ENCODE measurements at places on chromosomes 4 and X.

GRCh38 chr4:23364167-23364566 lies 525.7 kb downstream of the PPARGC1A start:
- DNase-seq = no peak

DNA sequence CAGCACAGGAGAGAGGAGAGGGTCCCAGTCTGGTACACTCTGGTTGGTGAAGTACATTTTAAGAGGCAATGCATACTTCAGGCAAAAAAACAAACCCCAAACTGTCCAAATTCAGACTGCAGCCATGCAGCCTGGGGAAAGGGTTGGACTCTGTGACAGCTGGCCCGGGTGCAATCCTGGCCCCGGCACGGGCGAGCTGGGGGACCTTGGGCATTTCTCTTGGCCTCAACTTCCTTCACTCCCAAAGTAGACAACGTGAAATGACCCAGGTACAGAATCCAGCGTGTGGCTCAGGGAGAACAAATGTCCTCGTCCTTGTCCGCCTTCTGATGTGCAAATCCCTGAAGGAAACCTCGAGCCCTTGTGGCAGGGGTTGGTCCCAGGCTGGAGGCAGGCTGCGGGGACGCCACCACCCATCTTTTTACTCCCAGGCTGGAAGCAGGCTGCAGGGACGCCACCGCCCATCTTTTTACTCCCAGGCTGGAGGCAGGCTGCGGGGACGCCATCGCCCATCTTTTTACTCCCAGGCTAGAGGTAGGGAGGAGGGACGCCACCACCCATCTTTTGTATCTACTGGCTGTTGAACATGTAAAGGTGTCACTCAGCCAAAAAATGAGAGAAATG lies 62.3 kb downstream of the ACOX3 start:
- DNase-seq = no peak

GRCh38 chr4:38166082-38166481 lies 205.9 kb downstream of the PTTG2 start:
- no peak for DNase-seq

DNA sequence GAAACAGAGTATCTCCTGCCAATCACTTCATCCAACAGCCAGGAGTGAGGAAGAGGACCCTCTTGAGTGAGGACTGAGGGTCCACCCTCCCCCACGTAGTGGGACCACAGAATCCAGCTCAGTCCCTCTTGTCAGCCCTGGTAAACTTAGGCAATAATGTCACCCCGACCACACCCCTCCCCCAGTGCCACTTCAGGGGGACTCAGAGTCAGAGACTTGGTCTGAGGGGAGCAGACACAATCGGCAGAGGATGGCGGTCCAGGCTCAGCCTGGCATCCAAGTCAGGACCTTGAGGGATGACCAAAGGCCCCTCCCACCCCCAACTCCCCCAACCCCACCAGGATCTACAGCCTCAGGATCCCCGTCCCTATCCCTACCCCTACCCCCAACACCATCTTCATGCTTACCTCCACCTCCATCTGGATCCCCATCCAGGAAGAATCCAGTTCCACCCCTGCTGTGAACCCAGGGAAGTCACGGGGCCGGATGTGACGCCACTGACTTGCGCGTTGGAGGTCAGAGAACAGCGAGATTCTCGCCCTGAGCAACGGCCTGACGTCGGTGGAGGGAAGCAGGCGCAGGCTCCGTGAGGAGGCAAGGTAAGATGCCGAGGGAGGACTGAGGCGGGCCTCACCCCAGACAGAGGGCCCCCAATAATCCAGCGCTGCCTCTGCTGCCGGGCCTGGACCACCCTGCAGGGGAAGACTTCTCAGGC lies at the start of the genes CSAG1 and MAGEA12:
CSAG1 (minus strand) TSS at position 461 of the 715 bp plus-strand sequence. CDS start 1,261 bp downstream, outside the sequence.
MAGEA12 (plus strand) TSS at position 497 of the 715 bp plus-strand sequence. CDS start 2,405 bp downstream, outside the sequence.
- no peak for DNase-seq

DNA sequence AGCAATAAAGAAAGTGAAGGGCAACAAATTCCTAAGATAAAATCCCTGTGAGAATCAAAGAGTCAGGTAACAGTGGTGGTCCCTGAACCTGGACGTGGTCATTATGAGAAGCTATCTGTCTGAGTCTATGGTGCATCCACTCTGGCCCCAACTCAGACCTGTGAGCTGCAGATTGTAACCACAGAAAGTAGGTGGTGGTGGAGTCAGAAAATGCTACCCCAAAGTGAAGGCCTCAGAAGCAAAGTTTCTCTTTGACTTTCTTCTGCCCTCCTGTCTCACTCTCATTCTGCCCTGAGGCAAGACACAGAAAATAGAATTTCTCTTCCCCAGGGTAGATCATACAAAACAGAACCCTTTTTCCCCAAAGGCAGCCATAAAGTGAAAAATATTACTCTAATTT lies 84.1 kb upstream of the NEIL3 start:
- DNase-seq = no peak

GRCh38 chr4:137425281-137425680 lies 107.0 kb downstream of the PCDH18 start:
- DNase-seq = no peak

DNA sequence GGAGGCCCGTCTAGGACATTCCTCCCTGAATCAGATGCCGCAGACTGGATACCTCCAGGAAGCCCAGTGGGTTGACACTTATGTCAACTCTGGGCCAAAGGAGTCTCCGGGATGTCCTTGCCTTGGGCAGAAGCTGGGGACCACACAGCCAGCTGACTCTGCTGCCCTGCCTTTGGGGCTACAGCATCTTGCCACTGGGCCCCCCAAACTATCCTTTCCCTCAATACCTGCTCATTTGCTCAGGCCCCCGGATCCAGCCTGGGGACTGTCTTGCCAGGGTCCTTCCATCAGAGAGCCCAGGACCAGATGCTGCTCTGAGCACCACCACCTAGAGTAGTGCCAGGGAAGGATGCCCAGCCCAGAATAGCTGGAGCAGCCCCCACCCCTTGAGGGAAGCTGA lies 19.0 kb downstream of the RAB33A start:
- no peak for DNase-seq

- no peak for DNase-seq
Measured at GRCh38 chrX:132741689-132742088, 216.7 kb downstream of the HS6ST2 start.

DNA sequence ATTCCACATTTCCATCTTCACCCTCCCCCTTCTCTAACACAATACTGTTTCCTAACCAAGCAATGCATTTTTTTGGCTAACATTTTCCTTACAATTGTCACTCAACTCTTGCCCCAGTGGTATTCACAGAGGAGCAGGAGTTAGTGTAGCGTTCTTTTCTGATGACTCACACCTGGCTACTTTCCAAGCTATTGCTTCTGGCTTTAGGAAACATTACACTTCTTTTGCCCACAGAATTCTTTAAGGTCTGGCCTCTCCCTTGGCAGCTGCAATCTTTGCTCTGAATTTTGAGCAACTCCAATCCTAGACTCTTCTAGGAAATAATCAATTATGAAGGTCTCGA lies 27.5 kb upstream of the PDGFC start:
- no peak for DNase-seq

DNA sequence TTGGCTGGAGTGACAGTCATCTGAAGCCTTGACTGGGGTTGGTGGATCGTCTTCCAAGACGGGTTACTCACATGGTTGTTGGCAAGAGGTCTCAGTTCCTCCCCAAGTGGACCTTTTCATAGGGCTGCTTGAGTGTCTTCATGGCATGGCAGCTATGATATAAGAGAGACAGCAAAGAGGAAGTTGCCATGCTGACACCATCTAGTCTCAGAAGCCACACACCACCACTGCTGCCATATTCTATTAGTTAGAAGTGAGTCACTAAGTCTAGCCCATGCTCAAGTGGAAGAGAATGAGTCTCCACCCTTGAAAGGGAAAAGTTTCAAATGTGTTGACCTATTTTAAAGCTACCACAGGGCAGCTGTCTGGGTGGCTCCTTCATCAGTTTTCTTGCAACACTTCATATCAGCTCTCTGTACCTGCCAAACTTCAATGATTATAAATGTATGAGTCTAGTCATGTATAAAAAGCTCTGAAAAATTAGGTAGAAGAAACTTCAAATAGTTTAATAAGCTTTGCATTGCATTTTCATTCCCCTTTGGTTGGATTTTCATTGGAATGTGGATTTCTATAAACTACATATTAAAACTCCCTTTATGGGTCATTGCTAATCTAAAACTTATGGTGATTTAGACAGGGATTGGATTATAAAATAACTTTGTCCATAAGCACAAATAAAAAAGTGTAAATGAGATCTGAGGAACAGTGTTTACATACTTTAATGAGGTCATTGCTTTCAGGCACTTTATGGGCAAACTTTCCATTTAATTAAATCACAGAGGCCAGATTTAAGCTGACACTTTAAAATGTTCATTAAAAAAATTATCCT lies 68.0 kb upstream of the ATXN3L start:
- DNase-seq = no peak

- DNase-seq = peak; percentile 35
Measured at GRCh38 chrX:120144178-120144844, 14.1 kb upstream of the RHOXF2 start.

DNA sequence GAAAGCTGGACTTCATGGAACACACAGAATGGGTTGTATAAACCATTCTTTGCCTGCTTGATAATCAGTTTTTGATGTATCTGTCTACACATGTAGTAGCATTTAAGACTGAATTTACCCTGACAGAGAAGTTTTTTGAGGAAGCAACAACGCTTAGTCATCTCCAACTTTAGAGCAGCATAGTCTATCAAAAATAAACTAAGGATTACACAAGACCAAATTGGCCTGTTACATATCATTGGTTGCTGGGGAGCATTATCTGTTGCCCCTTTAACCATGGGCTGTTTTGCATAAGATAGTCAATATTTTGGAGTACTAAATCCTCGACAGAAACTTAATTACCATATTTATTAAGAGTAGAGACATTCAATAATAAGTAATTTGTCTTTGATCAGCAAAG lies 347.4 kb downstream of the FAM47B start:
- no peak for DNase-seq

DNA sequence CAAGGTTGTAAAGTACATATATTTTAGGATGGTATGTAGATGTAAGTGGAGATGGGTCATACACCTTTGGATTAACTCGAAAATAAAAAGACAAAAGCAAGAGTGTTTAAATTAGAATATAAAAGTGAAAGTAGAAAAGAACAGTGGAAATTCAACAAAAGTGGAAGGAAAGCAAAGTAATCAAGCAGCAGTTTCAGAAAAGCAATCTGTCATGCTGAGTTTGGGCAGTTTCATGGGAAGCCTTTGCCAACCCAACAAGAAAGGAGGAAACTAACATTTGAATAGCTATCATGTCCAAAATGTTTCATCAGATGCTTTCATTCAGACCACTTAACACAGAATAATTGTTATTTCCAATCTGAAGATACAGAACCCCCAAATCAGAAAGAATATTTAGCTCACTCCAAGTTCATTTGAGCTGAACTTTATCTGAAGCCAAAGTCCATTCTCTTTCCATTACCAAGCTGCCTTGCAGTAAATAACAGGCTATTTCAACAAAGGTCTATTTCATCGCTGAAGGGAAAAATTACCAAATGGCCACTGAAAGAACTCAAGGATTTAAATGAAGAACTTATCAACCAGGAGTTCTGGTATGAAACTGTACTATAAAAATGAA lies 1.8 kb upstream of the EXOSC9 start:
- DNase-seq = no peak

GRCh38 chr4:74449571-74450297 lies 4.8 kb downstream of the AREG start:
- DNase-seq = no peak

DNA sequence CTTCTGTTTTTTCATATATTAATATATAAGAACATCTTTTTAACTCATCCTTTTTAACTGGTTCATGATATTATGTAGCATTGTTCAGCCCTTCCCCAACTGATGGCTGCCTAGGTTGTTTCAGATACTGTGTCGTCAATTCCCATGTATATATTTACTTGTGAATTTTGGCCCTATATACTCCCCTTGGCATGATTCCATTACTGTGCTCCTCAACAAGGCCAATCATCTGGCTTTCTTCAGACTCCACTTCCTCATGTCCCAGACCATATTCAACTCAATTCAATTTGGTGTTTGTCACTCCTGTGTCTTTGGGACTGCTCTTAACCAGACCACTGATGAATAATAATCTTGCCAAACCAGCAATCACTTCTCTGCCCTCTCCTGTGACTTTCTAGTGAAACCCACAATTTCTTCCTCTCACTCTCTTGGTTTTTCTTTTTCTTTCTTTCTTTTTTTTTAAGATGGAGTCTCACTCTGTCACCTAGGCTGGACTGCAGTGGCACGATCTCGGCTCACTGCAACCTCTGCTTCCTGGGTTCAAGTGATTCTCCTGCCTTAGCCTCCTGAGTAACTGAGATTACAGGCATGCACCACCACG lies 2.7 kb upstream of the WDR45 start:
- DNase-seq = no peak

GRCh38 chr4:42453612-42454011 lies 56.3 kb downstream of the SHISA3 start:
- DNase-seq = no peak

Data from WTC11 (cell line).